ENCODE measurements at places on chromosomes 5 and 9.

- no peak for DNase-seq
Measured at GRCh38 chr5:96880444-96881164, 4.3 kb downstream of the ERAP2 start.

DNA sequence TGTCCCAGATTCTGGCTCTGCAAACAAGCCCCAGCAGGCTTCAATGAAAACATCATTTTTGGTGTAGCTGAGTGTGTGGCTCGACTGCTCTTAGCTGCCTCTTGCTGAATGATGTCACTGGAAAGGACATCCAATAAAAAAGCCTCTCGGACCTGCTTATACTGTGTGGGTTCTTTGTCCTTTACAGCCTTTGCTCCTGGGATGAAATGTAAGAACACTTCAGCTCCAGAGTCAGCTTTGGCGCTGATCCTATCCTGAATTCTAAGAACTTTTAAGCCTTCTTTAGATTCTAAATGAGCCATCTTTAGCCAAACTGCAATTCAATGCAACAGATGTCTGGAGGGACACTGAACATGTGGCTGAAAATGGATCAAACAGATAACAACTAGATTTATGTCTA, 404.6 kb upstream of the C9orf72 start:
- DNase-seq: no peak

GRCh38 chr5:158869092-158869491, 230.6 kb downstream of the EBF1 start:
- no peak for DNase-seq

GRCh38 chr5:61805101-61805500, 473.0 kb downstream of the ZSWIM6 start:
- DNase-seq: no peak

DNA sequence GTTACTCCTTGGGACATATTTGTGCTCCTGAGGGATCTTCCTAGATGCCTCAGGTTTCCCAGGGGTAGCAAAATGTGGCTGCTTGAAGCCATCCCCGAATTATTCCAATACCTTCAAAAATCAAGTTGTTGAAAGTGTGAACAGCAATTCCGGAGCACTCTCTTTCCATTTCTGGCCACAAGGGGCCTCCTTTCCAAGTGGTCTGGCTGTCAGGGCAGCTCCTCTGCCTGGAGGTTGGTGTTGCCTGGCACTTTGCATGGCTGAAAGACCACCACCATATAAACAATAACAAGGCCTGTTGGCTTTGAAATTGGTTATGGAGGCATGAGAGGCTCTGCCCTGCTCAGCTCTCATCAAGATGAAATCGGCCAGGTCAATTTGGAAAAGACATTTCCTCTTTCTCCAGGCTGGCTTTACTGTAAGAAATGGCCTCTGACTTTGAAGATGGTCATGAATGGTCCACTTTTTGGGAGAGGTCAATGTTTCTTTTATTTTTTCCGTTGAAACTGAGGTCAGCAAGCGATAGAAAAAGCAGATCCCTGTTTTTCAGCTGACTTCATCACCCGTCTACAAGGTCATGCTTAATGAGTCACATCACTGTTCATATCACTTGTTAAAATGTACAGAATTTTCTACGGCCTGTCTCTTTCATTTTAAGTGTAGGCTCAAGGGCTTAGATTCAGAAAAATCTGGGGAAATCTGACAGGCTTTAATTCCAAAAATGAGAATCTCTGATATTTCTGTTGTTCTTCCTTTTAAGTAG, 481.1 kb upstream of the ZNF608 start:
- DNase-seq: no peak

DNA sequence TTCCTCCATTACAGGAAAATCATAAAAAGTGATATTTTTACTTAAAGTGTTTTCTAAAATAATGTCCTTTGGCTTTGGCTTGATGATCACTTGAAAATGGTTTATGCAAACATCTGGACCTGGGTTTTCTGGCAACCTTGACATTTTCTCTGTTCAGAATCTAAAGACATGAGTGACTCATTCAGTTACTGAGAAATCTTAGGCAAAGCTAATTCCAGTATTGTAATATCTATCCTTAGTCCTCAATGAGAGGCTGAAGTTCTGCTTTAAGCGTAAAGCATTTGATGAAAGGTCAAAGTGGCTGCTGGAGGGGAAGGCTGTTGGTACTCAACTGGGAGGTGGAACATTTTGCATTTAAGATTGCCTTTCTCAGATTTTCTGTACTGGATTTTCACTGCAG, 2.3 kb downstream of the MAN2A1 start:
- DNase-seq: no peak

GRCh38 chr5:170554521-170555267, 50.9 kb downstream of the KCNIP1 start:
- no peak for DNase-seq

DNA sequence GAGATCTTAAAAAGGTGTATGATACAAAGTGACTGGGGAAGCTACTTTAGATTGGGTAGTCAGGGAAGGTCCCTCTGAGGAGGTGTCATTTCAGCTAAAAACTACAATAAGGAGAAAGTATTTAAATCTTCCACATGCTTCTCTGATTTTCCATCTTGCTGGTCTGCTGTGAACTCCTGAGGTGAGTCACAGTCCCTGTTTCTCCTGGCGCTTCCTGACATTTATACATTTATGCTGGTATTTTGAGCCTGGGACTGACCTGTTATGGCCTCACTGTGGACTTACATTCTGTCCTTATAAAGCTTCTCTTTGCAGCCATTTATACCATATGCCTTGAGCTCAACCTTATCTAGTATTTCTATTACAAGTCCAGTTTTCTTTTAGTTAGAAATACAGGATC, 95.1 kb downstream of the MED27 start:
- no peak for DNase-seq

- DNase-seq: no peak
Measured at GRCh38 chr9:27712806-27713205, 139.5 kb upstream of the C9orf72 start.

All from Ammon's horn (tissue), 1 donor.